ENCODE measurements at places on chromosomes 13 and 19. TPM values are rescaled to one million over a fixed set of nuclear protein-coding genes. Genes with fewer than 3 reads are reported as not detected.

Gene NDUFA7
- 89.4 TPM for total RNA-seq

Gene ICAM1
- 4.1 TPM for total RNA-seq

Gene IL17D
- total RNA-seq = 1.3 TPM

Gene USHBP1
- 0.07 TPM for total RNA-seq

Gene KISS1R
- 0.43 TPM for total RNA-seq

Gene TUBB4A
- total RNA-seq = 8.1 TPM

Gene ZNF560
- not detected for total RNA-seq

Gene ACER1
- total RNA-seq = not detected

Gene ATF5
- total RNA-seq = 51.1 TPM

Gene SH2D3A
- 19.4 TPM for total RNA-seq

Gene EDNRB
- not detected for total RNA-seq

Gene FREM2
- not detected for total RNA-seq

Gene CACNG7
- total RNA-seq = 9.2 TPM

Gene FCAR
- total RNA-seq = not detected

Gene CGB2
- total RNA-seq = 0.33 TPM

All from A549 treated with dexamethasone at 1 μM for 4 hours (cell line).